Esophagus mucosa (tissue), 1 donor: ENCODE measurements at places on chromosomes 16 and 17.

- no peak for ATAC-seq
Observed at GRCh38 chr16:25011891-25012514, 3.2 kb downstream of the ARHGAP17 start.

DNA sequence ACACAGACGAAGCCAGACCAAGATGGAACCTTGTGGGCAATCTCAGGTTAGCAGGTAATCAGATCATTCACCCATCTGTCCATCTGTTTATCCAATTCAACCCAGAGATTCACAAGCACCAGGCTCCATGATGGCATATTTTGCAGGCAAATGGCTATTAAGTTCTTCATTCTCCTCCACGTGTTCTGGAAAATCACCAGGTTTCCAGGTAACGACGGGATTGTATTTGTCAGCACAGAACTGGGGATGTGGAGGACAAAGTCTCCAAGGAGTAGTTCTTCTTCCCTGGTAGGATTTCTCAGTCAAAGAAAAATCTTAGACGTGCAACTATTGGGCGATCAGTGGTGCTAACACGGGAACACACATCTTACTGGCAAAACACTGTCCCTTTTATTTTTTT lies 368.8 kb downstream of the SLC39A11 start:
- no peak for ATAC-seq

DNA sequence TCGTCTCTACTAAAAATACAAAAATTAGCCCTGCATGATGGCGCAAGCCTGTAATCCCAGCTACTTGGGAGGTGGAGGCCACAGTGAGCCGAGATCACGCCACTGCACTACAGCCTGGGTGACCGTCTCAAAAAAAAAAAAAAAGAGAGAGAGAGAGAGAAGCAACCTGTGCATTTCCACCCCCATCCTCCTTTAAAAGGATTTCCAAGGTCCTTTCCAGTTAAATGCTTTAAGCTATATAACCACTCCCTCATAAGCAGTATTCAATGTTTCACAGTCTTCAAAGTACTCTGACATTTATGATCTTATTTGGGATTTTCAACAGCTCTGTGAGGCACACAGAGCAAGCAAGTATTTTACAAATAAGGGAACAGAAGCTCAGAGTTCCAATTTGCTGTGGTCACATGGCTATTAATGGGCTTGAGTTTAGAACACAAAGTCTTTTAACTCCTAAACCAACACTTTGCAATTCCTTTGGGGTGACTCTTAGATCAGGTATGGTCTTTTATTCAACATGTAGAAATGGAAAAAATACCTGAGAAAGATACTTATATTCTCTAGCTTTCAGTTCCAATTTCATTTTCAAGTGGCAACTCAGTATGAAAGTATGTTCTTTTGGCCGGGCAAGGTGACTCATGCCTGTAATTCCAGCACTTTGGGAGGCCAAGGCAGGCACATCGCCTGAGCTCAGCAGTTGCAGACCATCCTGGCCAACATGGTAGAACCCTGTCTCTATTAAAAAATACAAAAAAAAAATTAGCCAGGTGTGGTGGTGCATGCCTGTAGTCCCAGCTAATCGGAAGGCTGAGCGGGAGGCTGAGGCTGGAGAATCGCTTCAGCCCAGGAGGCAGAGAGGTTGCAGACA lies 31.3 kb downstream of the SPOP start:
- peak; percentile 60 for ATAC-seq

- no peak for ATAC-seq
Observed at GRCh38 chr16:50121721-50122445, 31.2 kb upstream of the TENT4B start.

DNA sequence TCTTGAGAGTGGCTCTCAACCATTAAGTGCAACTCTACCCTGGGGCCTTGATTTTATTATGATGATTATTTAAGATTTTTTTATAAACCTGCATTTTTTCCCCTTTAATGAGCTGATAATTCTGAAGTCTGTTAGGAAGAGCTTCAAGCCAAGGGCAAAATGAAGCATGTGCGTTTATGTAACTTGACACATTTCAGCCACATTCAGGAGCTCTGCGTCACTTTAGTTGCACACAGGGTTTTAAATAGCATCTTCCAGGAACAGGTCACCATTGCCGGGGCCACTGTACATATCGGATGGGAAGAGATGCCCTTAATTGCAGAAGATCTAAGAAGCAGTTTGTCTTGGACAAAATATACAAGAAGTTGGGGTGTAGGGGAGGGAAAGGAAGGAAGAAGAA lies 89.6 kb downstream of the BMERB1 start:
- ATAC-seq: no peak

GRCh38 chr16:56451753-56452689 lies 667 bp downstream of the OGFOD1 start:
- peak; percentile 63 for ATAC-seq

GRCh38 chr16:23773339-23773738 lies 18.5 kb downstream of the CHP2 start:
- no peak for ATAC-seq

DNA sequence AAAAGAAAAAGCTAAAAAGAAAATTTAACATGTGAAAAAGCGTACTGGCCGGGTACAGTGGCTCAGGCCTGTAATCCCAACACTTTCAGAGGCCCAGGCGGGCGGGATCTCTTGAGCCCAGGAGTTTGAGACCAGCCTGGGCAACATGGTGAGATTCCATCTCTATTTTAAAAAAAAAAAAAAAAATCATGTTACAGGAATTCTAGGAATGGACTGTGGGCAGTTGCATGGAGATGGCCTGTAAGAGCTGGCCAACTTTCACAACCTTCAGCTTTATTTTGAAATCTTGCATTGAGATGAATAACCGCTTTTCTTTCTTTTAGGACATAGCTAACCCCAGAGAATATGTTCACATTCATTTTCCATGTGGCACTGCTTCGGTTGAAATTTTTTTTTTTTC lies 8.2 kb upstream of the CIAO3 start:
- ATAC-seq: no peak

DNA sequence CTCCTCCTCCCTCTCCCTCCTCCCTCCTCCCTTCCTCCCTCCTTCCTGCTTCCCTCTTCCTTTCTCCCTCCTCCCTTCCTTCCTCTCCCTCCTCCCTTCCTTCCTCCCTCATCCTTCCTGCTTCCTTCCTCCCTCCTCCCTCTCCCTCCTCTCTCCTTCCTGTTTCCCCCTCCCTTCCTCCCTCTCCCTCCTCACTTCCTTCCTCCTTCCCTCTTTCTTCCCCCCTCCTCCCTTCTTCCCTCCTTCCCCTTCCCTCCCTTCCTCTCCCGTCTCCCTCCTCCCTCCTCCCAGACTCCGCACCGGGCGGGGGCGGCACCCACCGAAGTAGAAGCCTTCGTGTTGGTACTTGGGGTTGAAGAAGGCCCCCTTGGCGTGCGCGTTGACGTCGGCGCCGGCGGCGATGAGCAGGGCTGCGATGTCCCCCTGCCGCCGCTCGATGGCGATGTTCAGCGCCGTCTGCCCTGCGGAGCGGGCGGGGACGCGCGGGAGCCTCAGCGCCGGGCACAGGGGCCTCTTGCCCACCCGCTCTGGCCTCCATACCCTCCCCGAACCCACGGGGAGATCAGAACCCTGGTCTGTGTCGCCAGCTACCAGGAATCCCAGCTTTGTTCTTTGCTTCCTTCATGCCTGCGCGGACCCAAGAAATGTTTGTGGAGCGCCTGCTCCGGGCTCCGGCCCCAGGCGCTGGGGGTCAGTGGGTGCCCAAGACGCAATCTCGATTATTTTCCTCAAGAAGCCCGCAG lies 22.2 kb downstream of the TRPV3 start:
- peak; percentile 77 for ATAC-seq

DNA sequence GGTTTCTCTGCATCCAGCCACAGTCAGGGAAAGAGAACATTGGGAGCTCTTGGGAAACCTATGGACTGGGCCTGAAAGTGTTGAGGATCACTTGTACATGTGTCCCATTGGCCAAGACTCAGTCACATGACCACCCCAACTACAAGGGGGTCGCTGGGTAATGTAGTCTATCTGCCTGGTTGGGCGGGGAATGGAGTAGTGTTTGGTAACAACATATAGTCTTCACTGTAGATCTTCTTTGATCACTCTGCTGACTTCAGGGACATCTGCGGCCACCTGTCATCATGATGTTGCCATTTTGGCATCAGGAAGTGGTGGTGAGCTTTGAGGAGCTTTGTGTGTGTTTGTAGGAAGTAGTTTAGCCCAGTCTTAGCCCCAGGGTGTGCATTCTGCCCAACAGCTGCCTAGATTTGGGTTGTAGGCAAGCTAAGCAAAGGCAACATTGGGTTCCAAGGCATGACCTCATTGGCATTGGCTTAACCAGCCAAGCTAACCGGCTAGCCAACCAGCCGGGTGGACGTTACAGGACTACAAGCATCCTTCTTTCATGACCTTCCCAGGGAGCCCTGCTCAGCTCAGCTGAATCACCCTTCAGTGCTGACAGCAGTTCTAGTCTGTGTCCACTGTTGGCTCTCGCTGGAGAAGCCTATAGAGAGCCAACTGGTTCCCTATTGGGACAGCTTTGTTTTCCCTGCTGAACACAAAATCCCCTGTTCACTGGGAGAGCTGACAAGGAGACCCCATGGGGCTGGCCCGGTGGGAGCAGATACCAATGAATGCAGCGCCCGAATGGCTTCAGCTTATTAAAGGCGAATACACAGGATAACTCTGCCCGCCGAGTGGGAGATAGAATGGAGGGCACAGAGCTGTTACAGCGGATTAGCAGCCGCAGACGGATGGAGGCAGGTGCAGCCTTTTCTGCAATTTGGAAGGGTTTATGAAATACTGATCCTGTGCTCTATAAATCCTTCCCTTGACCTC lies 178.6 kb downstream of the NTN1 start:
- ATAC-seq: peak; percentile 61

DNA sequence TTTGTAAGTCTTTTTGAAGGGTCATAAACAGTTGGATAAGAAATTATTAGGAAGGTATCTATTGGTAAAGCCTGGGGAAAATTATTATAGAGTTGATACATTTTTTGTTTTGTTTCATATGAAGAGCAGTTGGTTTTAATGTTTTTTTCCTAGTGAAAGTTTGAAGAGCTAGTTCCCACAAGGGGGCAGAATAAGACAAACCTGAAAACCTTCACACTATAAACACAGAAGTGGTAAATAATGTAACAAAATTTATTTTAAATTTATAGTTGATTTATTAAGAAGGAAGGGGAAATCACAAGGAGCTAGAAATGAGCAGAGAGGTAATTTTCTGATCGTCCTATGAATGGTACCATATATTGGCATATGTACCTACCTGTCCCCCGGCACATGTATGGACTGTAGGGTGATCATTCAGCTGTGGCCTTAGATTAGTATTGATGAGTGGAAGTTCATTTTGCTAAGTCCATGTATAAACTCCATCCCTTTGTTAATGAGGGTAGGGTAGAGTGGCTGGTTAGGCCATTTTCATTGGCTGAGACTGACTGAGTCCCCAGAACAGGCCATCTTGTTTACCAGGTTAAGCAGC lies 116.3 kb downstream of the TANC2 start:
- no peak for ATAC-seq

- ATAC-seq: no peak
Observed at GRCh38 chr17:74555427-74555940, 9.6 kb upstream of the CD300C start.

GRCh38 chr16:12057266-12057665 lies 80.7 kb downstream of the SNX29 start:
- no peak for ATAC-seq

DNA sequence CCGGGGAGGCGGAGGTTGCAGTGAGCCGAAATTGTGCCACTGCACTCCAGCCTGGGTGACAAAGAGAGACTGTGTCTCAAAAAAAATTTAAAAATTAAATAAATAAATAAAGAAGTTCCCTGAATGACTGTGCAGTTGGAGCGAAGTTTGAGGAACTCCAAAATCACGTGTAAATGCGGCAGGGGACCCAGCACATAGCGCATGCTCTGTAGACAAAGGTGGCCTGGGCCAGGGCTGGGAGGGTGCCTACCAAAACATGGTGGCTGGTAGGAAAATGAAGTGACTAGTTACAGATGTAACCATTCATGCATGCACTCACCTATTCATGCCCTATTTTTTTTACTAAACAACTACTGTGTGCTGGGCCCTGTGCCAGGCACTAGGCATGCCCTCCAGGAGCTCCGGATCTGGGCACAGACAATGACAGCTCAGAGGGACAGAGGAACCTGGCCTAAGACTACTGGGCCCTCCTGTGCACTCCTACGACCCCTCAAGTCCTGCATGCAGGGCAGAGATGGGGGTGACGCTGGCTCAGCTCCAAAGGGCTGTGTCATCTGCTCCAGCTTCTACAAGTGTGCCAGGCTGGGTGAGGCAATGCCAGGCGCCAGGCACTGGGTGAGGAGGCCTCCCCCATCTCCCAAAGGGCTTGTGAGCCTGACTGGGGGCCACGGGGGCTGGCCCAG lies 65.3 kb downstream of the RMI2 start:
- ATAC-seq: peak; percentile 38

- no peak for ATAC-seq
Observed at GRCh38 chr16:28301154-28301553, 8.8 kb downstream of the SBK1 start.

DNA sequence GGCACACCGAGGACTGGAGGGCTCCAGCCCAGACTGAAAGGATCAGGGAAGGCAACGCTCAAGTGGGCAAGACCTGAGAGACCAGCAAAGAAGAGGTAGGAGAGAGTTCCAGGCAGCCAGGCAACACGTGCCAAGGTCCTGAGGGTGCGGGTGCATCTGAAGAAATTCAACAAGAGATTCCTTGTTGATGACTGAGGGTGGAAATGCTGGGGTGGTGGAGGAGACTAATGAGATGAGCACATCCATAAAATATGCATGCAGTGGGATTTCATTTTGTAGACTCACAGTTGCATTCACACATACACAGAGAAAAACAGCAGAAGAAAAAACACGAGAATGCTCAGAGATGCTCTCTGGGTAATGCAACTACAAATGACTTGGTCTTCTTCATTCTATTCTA lies 154.8 kb upstream of the FOXF1 start:
- no peak for ATAC-seq

GRCh38 chr17:72466199-72466598 lies 345.4 kb downstream of the SOX9 start:
- peak; percentile 89 for ATAC-seq

DNA sequence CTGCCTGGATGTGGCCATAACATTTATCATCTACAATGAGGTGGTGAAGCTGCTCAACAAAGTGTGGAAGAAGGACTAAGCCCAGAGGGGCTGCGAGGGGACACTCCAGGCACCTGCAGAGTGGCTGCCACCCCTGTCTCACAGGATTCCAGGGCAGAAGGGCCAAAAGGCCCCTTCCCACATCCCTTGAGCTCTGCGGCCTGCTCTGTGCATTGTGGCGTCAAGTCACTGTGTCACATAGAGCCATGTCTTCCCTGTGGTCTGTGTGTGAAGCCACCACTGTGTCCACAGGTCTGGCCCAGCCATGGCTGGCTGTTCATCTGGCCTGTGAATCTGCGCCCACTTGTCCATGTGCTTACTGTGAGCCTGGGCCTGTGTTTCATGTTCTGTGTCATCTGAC lies 1714.6 kb downstream of the TP53TG3F start:
- no peak for ATAC-seq

DNA sequence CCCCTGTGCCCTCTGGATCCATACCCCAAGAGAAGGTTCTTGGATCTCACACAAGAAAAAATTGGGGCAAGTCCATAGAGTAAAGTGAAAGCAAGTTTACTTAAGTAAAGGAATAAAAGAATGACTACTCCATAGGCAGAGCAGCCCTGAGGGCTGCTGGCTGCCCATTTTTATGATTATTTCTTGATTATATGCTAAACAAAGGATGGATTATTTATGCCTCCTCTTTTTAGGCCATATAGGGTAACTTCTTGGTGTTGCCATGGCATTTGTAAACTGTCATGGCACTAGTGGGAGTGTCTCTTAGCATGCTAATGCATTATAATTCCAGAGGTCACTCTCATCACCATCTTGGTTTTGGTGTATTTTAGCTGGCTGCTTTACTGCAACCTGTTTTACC lies 70.8 kb downstream of the NLK start:
- no peak for ATAC-seq
